ENCODE measurements at places on chromosomes 2 and 18.

GRCh38 chr2:64558445-64559081, 34.4 kb downstream of the AFTPH start:
- no peak for ATAC-seq

- no peak for ATAC-seq
These were observed 102.8 kb upstream of the CYP1B1 start for GRCh38 chr2:38178556-38179419.

DNA sequence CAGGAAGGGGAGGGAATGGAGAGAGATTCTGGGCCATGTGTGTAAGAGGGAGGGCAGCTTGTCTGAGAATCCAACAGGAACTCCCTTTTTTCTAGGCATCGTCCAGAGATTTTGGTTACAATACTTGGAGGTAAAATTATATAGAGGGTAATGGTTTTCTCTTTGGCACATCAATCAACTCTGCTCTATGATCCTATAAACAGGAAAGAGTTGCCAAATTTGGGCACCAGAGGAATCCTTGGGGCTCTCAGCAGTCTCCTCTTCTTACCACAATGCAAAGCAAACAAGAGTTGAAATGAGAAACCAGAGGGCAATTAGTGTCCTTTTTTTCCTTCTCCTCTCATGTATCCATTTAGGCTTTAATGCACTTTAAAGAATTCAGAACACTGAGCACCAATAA, 243.4 kb downstream of the SLC8A1 start:
- ATAC-seq: no peak

- ATAC-seq: peak; percentile 63
These were observed 25.1 kb upstream of the ARHGAP25 start for GRCh38 chr2:68709421-68709911.

GRCh38 chr2:117703858-117704257, 110.6 kb upstream of the DDX18 start:
- no peak for ATAC-seq

DNA sequence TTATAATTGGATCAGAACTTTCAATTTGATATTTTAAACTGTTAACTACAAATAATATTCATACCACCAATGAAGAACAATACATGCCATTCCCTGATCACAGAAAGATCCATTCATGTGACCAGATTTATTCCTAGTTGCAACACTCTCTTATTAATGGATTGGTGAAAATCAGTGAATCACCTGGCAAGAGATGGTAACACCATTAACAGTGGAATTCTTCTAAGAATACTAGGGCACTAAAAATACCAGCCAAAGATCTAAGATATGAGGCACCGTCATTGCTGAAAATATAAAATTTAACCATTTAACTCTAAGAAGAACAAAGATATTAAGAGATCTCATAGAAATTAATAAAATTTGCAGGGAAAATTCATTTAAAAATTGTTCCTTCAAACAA, 58.1 kb downstream of the MAP4K3 start:
- no peak for ATAC-seq
